ENCODE measurements at places on chromosomes 1 and 21.
A peak's percentile ranks its signal among the peaks of the same experiment; 100 is the strongest.

DNA sequence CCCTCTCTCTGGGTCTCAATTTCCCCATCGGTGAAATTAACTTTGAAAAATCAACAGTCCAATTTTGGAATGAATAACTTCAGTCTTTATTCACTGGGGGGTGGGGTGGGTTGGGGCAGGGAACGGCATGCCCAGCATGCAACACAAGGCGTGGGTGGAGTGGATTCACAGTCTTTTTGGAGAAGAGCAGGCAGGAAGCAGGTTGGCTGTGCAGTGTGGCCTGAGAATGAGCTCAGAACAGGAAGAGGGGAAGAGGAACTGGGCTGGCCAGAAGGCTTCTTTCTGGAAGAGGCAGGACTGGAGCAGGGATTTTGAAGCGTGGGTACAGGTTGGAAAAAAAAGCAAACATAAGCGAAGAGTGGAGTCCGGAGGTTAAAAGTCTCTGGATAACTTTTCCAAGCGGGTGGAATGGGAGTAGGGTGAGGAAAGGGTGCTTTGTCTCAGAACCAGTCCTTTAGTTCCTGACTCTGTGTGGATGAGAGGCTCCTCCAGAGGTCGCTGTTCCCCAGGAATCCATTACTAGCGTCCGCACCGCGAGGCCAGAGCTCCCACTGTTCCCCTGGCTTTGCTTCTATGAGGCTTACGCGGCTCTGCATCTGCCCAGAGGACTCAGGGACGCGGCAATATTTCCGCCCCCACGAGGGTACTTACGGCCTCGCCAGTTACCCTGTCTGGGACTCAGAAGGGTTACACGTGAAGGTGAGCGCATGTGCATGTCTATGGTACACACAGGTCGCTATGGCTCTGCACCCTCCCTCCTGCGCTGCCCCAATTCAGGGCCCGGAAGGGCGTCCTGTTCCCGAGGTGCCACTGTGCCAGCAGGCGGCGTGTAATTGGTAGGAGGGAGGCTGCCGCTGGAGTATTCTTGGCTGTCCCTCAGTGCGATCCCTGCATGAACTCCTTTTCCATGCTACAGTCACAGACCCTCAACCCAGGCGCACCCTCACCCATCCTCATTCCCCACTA is 5.5 kb upstream of the FOXD2 start:
- peak; percentile 30 for DNase-seq

- DNase-seq, result no peak
Measured at GRCh38 chr1:153959454-153959853, 1.0 kb upstream of the CRTC2 start.

DNA sequence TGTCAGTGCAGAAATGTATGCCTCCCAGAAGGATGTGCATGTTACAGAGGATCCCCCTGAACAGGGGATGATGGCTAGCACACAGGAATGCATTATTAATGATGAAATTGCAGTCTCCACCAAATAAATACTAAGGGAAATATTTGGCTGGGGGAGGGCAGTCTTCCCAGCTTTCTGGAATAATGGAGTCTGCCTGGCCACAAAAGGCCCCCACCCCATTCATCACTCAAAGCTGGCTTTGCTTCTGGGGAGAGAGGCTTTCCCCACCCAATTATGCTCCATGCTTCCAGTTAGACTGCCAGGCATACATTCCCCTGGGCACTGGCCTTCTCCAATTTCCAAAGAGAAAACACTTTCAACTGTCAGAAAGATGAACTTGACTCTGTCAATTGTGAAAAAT is 302.7 kb downstream of the SIPA1L2 start:
- DNase-seq, result no peak

DNA sequence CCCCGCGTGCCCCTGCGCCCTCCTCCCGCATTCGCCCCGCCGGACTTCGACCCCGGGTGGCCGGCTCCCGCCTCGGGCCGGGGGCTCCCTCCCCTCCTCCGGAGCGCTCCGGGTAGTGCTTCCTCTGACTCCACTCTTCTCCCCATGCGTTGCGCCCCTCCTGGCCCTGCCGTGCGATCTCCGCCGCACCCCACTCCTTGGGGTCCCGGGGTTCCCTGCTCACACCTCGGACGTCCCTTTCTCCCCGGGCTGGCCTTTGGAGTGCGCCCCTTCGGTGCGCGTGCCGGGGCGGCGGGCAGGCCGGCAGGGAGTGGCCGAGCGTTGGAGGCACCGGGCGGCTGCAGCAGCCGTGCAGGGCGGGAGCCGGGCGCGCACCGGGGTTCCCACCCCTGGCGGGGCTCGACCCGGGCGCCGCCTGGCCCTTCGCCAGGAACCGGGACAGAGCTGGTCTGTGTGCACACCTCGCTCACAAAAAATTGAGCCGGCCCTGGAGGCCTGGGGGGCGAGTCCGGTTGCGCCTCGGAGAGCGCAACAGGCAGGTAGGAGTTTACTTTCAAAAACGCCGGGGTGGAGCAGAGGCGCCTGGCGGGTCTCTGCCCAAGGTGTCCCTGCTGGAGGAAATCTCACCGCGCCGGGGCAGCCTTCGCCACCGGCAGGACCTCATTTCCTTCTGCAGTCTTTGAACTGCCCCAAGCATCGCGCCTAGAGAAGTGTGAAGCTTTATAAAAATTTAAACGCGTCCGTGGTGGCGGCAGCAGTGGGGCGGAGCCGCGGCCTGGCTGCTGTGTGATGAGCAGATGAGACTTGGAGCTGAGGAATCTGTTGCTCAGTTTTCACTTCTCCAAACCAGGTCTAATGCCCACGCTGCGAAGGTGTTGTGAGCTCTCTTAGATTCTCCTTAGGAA is 650 bp downstream of the VANGL1 start:
- DNase-seq, result no peak

DNA sequence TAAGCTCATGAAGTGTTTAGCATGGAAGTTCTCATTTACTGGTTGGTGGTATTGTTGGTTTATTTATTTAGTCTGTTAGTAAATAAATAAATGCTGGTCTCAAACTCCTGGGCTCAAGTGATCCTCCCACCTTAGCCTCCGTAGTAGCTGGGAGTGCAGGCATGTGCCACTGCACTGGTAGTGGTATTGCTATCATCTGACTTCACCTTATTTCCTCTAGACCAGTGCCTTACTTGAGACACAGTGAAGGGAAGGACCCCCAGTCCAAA is 1.4 kb upstream of the SLC2A1 start:
- DNase-seq, result no peak

- DNase-seq, result no peak
Measured at GRCh38 chr1:201060586-201060985, 37.1 kb upstream of the KIF21B start.

DNA sequence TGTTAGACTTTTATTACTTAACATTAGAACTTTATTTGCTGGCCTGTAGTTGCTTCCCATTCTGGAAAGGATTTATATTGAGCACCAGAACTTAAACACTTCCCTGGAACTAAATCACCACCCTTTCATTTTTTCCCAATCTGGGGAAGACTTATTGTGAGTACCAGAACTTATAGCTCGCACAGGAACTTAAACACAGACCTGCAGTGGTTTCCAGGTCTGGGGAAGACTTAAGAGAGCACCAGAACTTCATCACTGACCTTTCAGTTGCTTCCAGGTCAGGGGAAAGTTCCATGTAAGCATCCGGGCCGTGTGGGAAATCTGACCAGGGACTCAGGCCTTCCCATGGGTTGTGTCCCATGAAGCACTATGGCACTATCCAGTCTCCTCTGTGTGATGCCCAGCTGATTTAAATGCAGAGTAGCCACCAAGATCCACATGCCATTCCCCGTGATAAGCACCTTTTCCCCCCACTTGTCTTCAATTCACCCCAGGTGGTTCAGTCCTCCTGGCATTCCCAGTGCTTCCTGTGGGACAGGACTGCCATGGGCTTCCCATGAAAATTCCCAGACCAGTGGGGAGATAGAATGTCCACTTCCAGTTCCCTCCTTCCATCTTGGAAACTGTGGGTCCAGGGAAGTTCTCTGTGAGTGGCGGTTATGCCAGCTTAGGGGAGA is 48.9 kb downstream of the C4BPA start:
- DNase-seq, result no peak

- no peak for DNase-seq
Measured at GRCh38 chr1:31830511-31830910, 14.7 kb upstream of the SPOCD1 start.

DNA sequence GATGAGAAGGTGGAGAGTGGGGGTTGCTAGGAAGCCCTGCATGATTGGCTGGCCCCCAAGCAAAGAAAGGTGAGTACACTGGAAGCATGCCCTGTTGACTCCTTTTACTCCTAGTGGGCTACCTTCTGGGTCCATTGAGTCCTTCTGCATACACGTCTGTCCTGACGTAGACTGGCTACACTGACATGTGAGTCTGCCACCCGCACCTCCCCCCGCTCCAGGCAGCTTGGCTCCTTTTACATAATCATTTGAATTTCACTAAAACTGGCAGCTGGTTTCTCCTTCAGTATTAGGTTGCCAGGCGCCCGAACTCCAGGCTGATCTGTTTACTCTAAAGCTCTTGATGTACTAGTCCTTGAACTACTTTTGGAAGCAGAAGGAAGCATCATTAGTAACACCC is 8.7 kb downstream of the MRPS21 start:
- no peak for DNase-seq

GRCh38 chr1:69172003-69173000 is 395.4 kb upstream of the LRRC7 start:
- no peak for DNase-seq

DNA sequence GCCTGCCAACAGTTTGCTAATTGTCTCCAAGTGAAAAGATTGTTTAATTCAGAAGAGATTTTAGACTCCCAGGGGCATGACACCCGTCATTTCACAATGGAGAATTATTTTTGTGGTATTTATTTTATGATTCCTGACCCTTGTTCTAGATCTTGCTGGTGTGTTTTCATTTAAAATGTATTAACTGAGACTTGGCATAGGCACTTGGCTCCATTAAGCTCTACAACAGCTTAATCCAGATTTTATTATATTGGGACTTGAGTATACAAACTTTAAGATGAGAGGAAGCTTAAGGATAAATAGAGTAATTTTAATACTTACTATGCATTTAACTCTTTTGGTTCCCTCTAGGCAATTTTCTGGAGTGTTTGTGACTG is 101.3 kb upstream of the KCNE2 start:
- DNase-seq, result no peak

DNA sequence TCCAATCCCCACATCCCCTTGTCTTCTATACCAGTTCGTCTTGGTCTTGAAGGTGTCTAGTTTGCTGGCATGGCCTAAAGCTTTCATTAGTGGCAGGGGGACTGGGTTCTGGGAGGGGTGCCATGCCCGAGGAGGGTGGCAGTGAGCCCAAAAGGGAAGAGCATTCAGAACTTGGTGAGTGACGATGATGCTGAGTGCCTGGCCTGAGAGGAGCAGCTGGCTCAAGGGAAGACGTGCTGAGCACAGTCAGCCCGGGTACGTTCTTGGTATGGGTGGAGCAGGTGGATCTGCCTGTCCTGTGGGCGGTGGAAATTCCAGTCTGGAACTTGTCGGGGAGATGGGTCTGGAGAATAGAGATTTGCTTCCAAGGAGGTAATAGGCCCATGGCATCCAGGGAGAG is 4.6 kb downstream of the FDPS start:
- DNase-seq, result no peak

DNA sequence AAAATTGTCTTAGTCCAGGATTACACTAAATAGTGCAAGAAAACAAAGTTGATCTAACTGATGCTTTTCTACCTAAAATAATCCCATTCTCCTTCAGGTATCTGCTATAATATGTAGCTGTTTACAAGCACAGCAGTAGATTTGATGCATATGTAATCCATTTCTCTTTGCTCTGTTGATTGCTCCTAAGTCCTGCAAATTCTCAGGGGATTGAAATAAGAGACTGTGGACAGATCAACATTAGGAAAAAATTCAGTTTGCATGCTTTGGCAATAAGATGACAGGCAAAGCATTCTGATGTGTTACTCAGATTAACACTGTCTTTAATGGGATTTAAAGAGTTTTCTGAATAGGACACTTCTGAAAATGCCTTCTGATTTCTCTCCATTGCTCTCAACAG is 34.7 kb downstream of the RNF11 start:
- DNase-seq, result no peak

DNA sequence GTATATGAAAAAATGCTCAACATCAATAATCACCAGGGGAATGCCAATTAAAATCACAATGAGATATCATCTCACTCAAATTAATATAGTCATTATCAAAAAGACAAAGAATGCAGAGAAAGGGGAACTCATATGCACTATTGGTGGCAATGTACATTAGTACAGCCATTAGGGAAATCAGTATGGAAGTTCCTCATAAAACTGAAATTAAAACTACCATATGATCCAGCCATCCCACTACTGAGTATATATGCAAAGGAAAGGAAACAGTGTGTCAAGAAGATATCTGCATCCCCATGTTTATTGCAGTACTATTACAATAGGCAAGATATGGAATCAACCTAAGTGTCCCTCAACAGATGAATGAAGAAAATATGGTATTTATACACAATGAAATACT is 32.1 kb upstream of the TEKT2 start:
- no peak for DNase-seq

GRCh38 chr1:31984419-31985347 is 29.0 kb upstream of the KHDRBS1 start:
- DNase-seq, result peak; percentile 8
